ENCODE measurements at places on chromosomes 5 and 9.
A peak's percentile ranks its signal among the peaks of the same experiment; 100 is the strongest.

DNA sequence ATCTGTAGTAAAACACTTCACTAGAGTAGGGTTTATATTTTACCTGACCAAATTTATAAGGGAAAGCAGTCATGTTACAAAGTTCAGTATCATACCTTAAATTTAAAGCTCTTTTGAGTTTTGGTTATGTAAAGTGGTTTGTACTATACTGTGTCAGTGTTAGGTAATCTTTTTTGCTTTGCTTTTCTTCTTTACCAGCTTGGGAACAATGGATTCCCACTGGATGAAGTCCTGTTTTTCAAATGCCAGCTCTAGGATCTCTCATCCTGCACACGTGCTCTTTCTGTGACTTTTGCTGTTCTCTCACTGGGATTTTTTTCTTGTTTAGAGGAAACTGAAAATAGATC is 15.9 kb downstream of the CYSTM1 start:
- DNase-seq = no peak

GRCh38 chr9:72635197-72635596 is 113.8 kb downstream of the TMC1 start:
- DNase-seq = peak; percentile 22

- DNase-seq = no peak
These were observed 451.6 kb downstream of the TLE1 start for GRCh38 chr9:81237565-81238231.

DNA sequence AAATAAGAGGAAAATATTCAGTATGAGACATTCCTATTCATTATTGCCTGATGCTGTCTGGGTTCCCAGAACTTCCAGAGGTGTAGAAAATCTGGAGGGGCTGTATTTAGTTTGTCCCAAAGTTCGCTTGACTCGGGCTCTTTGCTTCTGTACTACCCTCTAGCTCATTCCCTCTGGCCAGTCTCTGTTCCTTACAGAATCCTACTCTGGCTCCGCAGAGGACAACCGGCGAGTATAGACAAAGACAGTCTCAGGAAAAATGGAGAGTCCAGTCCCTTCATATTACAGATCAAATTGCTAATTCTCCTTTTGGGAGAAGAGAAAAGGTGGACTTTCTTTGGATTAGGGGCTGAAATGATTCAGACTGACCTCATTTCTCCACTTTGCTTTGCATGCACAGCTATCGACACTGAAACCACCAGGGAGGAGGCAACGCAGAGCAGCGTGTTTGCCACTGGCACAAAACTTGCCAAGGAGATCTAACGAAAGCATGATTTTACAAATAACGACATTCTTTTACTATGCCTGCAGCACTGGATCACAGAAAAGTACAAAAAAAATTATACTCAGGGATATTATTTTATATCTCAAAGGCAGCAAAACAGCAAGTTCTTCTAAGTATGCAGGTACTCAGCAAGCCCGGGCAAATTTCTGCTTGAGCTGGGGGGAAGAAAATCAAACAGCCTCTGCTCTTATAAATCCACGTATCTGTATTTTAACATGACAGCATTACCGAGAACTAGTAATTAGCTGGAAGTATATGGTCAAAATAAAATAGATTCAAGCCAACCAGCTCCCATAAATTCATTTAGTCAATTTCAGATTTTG is 279.7 kb downstream of the NPR3 start:
- DNase-seq = no peak

DNA sequence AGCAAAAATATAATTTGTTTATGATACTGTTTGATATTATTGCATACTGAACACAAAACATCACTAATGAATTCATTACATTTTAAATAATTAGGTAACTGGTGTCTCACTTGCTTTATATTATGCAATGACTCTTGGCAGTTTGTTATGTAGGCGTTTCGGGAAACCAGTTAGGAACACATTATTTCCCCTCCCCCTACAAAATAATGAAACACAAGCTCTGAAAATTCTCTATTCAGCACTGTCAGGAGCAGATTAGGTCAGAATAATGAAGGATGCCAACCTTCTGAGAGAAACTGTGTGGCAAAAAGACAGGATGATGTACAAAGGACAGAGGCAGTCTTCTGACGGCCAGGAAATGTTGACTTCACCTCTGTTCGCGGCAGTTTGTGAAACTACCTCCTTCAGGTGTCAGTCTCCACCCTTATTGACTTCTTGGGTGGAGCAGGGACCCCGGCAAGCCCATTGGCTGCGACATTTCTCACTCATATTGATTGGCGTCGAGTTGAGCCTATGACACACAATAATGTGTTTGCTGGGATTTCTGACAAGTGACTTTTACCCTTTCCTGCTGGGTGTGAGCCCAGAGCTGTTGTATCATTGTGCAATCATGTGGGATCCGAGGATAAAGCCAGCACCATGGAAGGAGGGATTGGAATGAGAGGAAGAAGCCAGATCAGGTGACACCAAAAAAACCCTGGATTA is 33.9 kb downstream of the SH3PXD2B start:
- DNase-seq = no peak
